GM03348 (cell line): ENCODE measurements at places on chromosomes 11 and 22.
A peak's percentile ranks its signal among the peaks of the same experiment; 100 is the strongest.

GRCh38 chr22:20115691-20116375, at the start of gene RANBP1:
Gene RANBP1, plus strand, starts transcription at chr22:20116104. Its CDS starts 81 bp downstream, at chr22:20116185.
- DNase-seq = no peak

- no peak for DNase-seq
Observed at GRCh38 chr11:109859045-109859724, 234.0 kb upstream of the ZC3H12C start.

GRCh38 chr11:99773646-99774045, 752.9 kb downstream of the CNTN5 start:
- DNase-seq = no peak

DNA sequence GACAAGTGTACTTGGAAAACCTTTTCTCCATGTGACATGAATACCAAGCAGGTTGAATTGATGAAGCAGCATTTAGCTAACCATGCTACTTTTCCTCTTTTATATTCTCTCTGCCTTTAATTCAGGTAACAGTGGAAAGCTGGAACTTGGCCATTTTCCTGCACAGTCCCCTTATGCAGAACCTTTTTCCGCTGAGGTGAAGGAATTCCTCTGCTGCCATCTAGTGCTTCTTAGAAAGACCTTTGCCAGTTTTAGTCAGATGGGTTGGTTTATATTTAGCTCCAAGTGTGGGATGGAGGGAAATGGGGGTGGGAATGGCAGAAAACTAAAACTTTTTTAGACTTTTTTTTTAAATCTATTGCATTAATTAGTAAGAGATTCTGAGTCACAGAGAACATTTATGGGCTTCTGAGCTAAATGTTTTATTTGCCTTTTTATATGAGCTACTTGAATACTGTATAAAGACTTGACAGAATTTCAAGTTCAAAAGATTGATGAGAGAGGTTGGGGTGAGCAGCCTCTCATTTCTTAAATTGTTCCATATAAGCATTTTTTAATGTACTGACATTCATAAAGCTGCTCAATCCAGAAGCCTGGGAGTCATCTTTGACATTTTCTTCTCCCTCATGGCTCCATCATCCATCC, 153.9 kb upstream of the ZC3H12C start:
- DNase-seq = peak; percentile 62

DNA sequence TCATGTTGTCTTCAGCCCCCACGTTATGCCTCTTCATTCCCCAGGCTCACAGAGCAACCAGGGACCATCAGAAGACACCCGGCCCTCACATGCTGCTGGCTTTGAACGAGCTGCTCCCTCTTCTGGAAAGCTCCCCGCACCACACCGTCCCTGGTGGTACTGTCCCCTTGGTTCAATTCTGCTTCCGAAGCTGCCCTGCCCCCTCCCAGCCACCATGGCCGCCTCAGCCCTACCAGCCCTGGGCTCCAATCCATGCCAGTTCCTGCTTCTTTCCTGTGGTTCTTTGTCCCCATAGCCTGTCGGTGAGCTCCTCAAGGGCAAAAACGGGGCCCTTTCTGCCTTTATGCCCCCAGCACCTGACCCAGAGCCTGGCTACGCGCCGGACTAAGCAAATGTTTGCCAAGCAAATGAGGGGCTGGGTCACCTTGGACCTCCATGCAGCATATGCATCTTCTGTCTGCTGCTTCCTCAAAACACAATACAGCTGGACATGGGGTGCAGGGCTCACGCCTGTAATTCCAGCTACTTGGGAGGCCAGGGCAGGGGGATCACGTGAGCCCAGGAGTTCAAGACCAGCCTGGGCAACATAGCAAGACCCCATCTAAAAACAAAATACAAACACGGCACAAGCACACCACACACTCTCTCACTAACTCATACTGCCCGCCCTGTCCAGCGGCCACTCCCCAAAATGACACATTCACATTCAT, 21.3 kb downstream of the TNKS1BP1 start:
- DNase-seq = no peak

- peak; percentile 93 for DNase-seq
Observed at GRCh38 chr11:60840470-60841430, 1.2 kb upstream of the CCDC86 start.

DNA sequence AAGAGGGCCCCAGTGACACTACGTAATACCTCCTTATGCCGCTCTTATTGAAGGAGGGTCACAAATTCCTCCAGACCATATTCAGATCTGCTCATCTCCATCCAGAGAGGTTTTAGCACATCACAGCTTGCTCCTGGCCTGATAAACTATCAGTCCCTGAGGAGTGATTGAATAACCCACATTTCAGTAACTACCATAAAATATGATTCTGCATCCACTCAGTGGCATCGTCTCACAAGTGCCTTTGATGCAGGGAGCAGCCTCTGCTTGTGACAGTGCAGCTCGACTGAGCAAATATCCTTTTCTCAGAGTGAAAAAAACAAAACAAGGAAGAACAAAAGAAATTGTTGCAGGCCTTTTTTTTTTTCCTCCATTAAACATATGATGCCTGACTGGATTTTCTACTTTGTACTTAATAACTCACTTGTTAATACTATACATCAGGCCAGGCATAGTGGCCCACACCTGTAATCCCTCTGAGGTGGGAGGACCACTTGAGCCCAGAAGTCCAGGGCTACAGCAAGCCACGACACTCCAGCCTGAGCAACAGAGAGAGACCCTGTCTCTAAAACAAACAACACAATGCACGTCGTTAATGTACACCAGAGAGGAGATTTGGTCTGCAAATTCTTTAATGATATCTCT, 64.5 kb downstream of the DDX10 start:
- DNase-seq = no peak

DNA sequence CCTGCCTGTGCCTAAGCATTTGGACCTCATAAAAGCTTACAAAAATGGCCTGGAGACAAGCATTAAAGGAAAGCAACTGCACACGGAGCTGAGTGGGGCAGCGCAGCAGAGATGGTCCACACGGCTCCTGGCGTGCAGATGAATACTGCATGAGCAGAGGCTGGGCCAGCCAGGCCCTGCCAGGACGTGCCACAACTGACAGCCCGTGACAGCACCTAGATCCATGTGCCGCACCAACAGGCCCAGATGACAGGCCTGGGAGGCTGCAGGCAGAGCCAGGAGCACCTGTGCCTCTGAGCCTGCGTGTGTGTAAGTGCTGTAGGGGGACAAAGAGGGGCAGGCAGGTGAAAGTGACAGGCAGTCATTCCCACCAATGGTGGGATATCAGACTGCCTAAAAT, 33.4 kb downstream of the MICAL3 start:
- DNase-seq = no peak

DNA sequence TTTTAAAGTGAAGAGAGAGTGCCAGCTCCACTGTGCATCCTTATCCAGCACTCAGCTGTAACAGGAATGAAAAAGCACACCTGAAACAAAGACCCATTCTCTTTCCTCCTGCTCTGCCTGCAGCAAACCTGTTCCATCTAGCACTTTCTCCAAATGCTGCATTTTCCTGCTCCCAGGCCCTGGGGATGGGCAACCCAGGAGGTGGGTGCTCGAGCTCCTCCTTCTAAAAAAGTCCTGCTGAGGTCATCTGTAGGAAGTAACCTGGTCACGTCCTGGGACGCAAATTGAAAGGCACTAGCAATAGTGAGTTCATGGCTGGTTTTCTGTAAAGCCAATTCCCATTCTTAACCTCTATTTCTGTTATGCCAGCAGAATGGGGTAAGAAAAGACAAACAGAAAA, 173.7 kb downstream of the MAML2 start:
- no peak for DNase-seq
